ENCODE measurements at places on chromosomes 3 and 15. TPM values are rescaled to one million over a fixed set of nuclear protein-coding genes. Genes with fewer than 3 reads are reported as not detected.

TMEM43 gene
- 35.6 TPM for total RNA-seq

GRCh38 chr15:48798319-48798718, 12.6 kb downstream of the CEP152 start:
- H3K27ac ChIP-seq: no peak overlapping the region
- no peaks in the 10 kb centered on the region for H3K36me3 ChIP-seq
- H3K4me1 ChIP-seq: no peaks in the 10 kb centered on the region
- no peaks in the 10 kb centered on the region for H3K27me3 ChIP-seq
- no peak for DNase-seq

HACL1 gene
- total RNA-seq: 17.5 TPM

SERINC4 gene
- total RNA-seq: 0.30 TPM

- H3K4me1 ChIP-seq: peaks cover 11% of the 10 kb centered on the region
- H3K4me3 ChIP-seq: no peak overlapping the region
- no peaks in the 10 kb centered on the region for H3K36me3 ChIP-seq
- H3K27me3 ChIP-seq: no peaks in the 10 kb centered on the region
- peak overlapping the region; percentile 28 for H3K27ac ChIP-seq
Measured at GRCh38 chr3:107217172-107217571, 160.1 kb upstream of the CCDC54 start.

DNA sequence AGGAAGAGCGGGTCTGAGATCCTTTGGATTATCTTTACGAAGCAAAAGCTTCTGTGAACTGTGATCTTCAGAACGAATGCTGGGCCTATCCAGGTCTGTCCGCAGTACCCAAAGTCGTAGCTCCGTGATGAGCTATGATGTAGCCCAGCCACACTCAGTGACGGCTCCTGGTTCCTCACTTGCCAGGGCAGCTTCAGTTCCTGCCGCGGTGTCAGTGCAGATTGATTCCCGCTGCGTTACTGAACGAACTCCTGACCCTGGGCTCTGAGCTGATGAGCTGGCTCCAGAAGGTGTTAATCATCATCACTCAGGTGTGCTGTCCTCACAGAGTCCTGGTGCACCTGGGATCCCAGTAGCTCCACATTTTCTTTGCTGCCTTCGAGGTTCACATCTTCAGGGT, 45.0 kb downstream of the TMEM44 start:
- H3K4me1 ChIP-seq: peaks cover 12% of the 10 kb centered on the region
- no peaks in the 10 kb centered on the region for H3K27me3 ChIP-seq
- peak; percentile 15 for DNase-seq
- no peaks in the 10 kb centered on the region for H3K36me3 ChIP-seq
- no peak overlapping the region for H3K4me3 ChIP-seq
- no peak overlapping the region for H3K27ac ChIP-seq

DNA sequence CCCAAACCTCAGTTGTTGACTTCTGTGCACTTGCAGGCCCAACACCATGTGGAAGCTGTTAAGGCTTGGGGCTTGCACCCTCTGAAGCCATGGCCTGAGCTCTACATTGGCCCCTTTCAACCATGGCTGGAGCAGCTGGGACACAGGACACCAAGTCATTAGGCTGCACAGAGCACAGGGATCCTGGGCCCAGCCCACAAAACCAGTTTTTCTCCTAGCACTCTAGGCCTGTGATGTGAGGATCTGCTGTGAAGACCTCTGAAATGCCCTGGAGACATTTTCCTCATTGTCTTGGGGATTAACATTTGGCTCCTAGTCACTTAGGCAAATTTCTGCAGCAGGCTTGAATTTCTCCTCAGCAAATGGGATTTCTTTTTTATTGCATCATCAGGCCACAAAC, 1255.7 kb downstream of the ZPLD1 start:
- no peak overlapping the region for H3K4me3 ChIP-seq
- H3K36me3 ChIP-seq: no peaks in the 10 kb centered on the region
- no peak for DNase-seq
- H3K27me3 ChIP-seq: no peaks in the 10 kb centered on the region

MYZAP gene
- 5.6 TPM for total RNA-seq

CORO2B gene
- 3.0 TPM for total RNA-seq

CD80 gene
- total RNA-seq: not detected

DNA sequence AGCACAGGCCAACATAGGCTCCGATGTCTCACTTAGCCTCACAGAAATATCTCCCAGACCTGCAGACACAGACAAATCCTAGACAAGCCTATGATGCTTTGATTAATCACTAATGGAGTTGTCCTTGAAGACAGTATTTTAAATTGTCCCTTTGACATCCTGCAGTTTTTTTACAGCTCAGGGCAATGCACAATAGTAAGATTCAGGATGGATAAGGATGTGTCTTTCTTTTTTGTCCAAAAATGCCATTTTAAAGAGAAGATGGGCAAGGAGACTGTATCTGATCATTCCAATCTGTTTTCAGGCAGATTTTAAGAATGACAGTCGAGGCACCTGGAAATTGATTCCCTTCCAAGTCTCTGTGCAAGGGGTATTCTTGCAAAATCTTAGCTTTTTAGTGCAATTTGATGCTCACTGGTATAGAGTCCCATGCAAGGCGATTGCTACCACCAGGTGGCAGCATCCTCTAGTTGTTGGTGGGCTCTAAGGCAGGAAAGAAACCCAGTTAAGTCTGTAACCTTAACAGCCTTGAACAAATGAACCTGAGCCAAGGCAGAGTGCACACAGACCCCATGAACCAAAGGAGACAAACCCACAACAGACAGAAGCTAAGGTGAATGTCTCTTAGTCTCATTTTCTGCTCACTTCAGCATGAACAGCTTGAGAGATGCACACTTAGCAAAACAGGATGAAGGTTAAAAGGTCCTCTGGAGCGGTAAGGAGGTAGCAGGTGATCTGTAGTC, 51.2 kb upstream of the MINAR1 start:
- DNase-seq: peak; percentile 81
- H3K4me1 ChIP-seq: no peaks in the 10 kb centered on the region
- H3K4me3 ChIP-seq: no peak overlapping the region
- H3K27ac ChIP-seq: no peak overlapping the region
- no peaks in the 10 kb centered on the region for H3K36me3 ChIP-seq

EOGT gene
- total RNA-seq: 19.0 TPM

CTDSPL gene
- 11.2 TPM for total RNA-seq

- H3K27ac ChIP-seq: no peak overlapping the region
- H3K36me3 ChIP-seq: no peaks in the 10 kb centered on the region
- H3K27me3 ChIP-seq: no peaks in the 10 kb centered on the region
- no peak for DNase-seq
Measured at GRCh38 chr3:129424185-129424841, 4.1 kb downstream of the EFCAB12 start.

AP3B2 gene
- 0.27 TPM for total RNA-seq

GRCh38 chr3:187713504-187713903, 11.1 kb upstream of the RTP2 start:
- H3K4me3 ChIP-seq: peak overlapping the region; percentile 1
- no peak overlapping the region for H3K27ac ChIP-seq
- peaks cover 20% of the 10 kb centered on the region for H3K4me1 ChIP-seq

GRCh38 chr15:98725874-98726273, 77.5 kb downstream of the IGF1R start:
- no peaks in the 10 kb centered on the region for H3K36me3 ChIP-seq
- H3K4me1 ChIP-seq: peaks cover 40% of the 10 kb centered on the region
- no peak overlapping the region for H3K4me3 ChIP-seq
- DNase-seq: no peak
- H3K27me3 ChIP-seq: no peaks in the 10 kb centered on the region

- peak overlapping the region; percentile 56 for H3K4me3 ChIP-seq
- H3K4me1 ChIP-seq: peaks cover 46% of the 10 kb centered on the region
- H3K27me3 ChIP-seq: no peaks in the 10 kb centered on the region
- peak overlapping the region; percentile 51 for H3K27ac ChIP-seq
- no peaks in the 10 kb centered on the region for H3K36me3 ChIP-seq
Measured at GRCh38 chr3:114383875-114384557, 90.2 kb downstream of the TIGIT start.

- DNase-seq: no peak
- no peaks in the 10 kb centered on the region for H3K36me3 ChIP-seq
Measured at GRCh38 chr3:138817695-138818094, 17.0 kb downstream of the PIK3CB start.

IGF1R gene
- 12.0 TPM for total RNA-seq

DNA sequence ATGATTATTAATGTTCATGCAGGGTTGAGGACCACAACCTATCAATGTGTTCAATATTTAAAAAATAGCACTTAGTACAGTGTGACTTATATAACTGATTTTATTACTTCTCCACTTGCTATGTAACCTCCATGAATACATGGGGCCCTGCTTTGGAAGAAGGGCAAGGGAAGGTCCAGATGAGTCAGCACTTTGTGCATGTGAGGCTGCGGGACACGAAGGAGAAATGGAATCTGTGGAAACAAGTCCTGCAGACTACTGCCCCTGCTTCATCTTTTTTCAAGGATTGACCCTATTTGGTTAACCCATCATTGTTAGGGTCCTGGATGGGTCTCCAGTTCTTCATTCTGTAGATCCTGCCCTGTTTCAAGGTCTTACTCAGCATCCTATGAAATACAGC, 1.6 kb downstream of the NXPE3 start:
- H3K27ac ChIP-seq: peak overlapping the region; percentile 95
- peaks cover 3% of the 10 kb centered on the region for H3K36me3 ChIP-seq
- H3K27me3 ChIP-seq: no peaks in the 10 kb centered on the region
- H3K4me1 ChIP-seq: peaks cover 43% of the 10 kb centered on the region
- H3K4me3 ChIP-seq: peak overlapping the region; percentile 95

CYP1A2 gene
- not detected for total RNA-seq

- DNase-seq: no peak
- H3K36me3 ChIP-seq: no peaks in the 10 kb centered on the region
- no peak overlapping the region for H3K27ac ChIP-seq
- no peaks in the 10 kb centered on the region for H3K27me3 ChIP-seq
Measured at GRCh38 chr15:50112488-50113186, 6.4 kb downstream of the ATP8B4 start.

EIF4A2 gene
- 541 TPM for total RNA-seq

GRCh38 chr3:61841988-61842387, 280.6 kb downstream of the PTPRG start:
- H3K27ac ChIP-seq: no peak overlapping the region
- H3K36me3 ChIP-seq: no peaks in the 10 kb centered on the region
- H3K4me1 ChIP-seq: peaks cover 6% of the 10 kb centered on the region
- H3K4me3 ChIP-seq: no peak overlapping the region
- no peak for DNase-seq

DNA sequence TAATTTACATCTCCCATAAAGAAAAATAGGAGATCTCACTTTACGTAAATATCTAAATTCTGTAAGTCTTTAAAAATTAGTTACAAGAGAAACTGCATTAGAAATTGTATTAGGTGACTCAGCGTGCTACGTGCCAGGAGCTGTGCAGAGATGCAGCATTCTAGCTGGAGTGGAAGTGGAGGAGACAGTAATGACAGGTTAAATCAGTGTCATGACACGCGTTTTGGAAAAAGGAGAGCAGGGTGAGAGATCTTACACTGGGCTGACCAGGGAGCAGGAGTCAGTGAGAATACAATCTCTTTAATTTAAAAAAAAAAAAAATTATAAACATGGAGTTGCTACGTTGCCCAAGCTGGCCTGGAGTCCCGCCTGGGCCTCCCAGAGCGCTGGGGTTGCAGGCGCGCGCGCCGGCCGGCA, 635 bp downstream of the TUBGCP5 start:
- no peak for DNase-seq
- H3K27me3 ChIP-seq: no peaks in the 10 kb centered on the region
- H3K4me1 ChIP-seq: peaks cover 7% of the 10 kb centered on the region
- H3K27ac ChIP-seq: peak overlapping the region; percentile 83
- peak overlapping the region; percentile 80 for H3K4me3 ChIP-seq
- peaks cover 33% of the 10 kb centered on the region for H3K36me3 ChIP-seq

AHSG gene
- not detected for total RNA-seq

DNA sequence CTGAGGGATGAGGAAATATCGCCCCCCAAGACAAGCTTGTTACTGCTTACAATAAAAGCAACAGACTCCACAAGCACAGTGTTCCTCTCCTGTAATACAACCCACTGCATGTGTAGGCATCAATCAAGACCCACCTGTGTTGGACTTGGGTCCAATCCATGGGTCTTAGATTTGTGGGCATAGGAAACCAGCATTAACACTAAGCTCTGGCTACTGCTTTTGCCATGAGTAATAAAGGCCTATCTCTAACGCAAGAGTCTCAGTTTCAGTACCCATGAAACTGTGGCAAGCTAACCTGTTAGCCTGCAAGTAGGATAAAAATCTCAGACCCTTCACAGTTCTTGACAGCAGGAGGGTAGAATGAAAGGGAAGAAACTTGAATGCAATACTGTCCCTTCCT, 5.2 kb upstream of the EIF1B start:
- peaks cover 31% of the 10 kb centered on the region for H3K4me1 ChIP-seq
- no peaks in the 10 kb centered on the region for H3K27me3 ChIP-seq
- H3K4me3 ChIP-seq: no peak overlapping the region
- DNase-seq: no peak

DNA sequence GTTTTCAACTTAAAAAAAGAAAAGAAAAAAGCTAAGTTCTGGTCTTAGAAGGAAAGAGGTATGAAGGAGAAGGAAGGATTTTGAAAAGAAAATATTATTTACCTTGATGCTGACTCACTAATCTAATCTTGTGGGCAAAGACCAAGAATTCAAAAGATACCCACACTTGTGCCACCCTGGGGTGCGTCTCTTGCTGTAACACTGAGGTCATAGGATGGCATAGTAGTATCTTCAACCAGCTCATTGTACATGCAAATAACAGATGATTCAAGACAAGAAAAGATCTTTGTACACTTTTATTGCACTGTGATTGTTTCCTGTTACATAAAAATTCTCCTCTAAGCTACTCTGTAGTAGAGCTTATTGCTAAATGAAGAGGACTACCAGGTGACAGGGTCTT, 17.3 kb downstream of the PLS1 start:
- no peaks in the 10 kb centered on the region for H3K4me1 ChIP-seq
- no peak overlapping the region for H3K4me3 ChIP-seq
- no peak for DNase-seq
- no peaks in the 10 kb centered on the region for H3K36me3 ChIP-seq

DNA sequence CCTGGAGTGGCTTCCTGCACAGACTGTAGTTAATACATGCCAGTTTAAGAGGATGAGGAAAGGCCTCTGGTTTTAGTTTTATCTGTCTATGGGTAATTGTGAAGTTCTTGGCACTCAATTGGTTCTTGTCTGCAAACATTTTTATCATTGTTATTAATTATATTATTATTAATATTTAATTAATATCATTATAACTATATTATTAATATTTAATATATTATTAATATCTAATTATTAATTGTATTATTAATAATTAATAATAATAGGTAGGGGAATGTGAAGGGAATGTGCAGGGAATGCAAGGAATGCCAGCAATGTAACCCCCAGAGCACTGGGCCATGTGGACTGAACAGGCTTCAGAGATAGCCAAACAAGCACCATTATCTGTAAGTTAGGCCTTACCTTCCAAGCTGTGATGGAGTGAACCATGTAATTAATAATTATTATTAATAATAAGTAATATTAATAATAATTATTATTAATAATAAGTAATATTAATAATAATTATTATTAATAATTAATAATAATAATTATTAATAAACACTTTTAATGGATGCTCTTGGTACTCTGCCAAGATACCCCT, 79.8 kb upstream of the NMNAT3 start:
- no peaks in the 10 kb centered on the region for H3K36me3 ChIP-seq
- no peaks in the 10 kb centered on the region for H3K4me1 ChIP-seq
- no peak overlapping the region for H3K27ac ChIP-seq
- no peaks in the 10 kb centered on the region for H3K27me3 ChIP-seq
- DNase-seq: no peak

GCNT3 gene
- not detected for total RNA-seq

Data from psoas muscle (tissue), 8 donors.